ENCODE measurements at places on chromosomes 7 and 10.

- no peak for DNase-seq
These were observed 44.7 kb upstream of the ZMIZ2 start for GRCh38 chr7:44703921-44704320.

- DNase-seq: no peak
These were observed 22.4 kb upstream of the LRRC17 start for GRCh38 chr7:102890292-102890970.

- no peak for DNase-seq
These were observed 108.9 kb upstream of the FRMD4A start for GRCh38 chr10:14439451-14440259.

DNA sequence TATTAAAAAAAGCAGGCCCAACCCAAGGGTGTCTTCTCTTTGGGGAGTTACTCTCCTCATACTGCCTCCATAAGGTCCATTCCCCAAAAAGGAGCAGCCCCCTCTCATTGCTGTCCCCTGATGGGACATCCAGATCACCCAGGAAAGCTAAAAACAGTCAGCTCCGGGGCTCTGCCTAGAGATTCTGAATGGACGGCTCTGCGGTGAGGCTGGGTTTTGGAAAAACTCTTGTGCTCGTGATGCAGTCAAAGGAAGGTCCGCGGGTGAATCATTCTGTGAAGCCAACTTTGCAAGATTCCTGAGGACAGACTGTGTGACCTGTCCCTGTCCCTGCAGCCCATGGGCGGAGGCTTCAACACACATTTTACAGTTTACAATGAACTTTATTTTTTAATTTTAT is 351.5 kb downstream of the TYW1 start:
- no peak for DNase-seq

GRCh38 chr7:24572016-24572392 is 1.2 kb upstream of the PALS2 start:
- no peak for DNase-seq

GRCh38 chr10:102668326-102669107 is 24.2 kb downstream of the TRIM8 start:
- DNase-seq: no peak

- DNase-seq: no peak
These were observed 125.7 kb upstream of the CXCL12 start for GRCh38 chr10:44510379-44511115.

DNA sequence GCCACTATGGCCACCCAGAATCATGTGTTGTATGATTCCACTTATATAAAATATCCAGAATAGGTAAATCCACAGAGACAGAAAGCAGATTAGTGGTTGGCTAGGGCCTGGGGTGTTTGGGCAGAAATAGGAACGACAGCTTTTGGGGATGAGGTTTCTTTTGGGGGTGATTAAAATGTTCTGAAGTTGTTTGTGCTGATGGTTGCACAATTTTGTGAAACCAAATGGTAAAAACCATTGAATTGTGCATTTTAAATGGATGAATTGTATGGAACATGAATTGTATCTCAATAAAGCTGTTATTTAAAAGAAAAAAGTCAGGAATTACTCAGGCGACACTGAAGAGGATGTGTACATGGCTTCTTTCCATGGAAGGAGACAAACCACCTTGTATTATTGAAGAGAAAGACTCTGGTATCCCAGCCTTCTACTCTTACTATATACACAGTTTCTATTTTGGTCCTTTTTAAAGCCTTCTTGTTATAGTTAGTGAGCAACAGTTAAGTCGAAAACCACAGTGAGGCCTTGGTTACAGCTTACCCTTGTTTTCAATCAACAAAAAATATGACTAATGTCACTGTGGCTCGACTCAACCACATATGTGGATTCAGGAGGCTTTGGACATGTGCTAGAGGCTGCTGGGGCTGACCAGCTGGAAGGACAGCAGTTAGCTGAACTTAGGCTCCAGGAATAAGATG is 57.1 kb upstream of the KMT2E start:
- DNase-seq: no peak

GRCh38 chr7:127337581-127337980 is 54.9 kb downstream of the ZNF800 start:
- no peak for DNase-seq
